ENCODE measurements at places on chromosomes 3 and 15. TPM values are rescaled to one million over a fixed set of nuclear protein-coding genes. Genes with fewer than 3 reads are reported as not detected.

The CDHR4 gene
- total RNA-seq = not detected

DNA sequence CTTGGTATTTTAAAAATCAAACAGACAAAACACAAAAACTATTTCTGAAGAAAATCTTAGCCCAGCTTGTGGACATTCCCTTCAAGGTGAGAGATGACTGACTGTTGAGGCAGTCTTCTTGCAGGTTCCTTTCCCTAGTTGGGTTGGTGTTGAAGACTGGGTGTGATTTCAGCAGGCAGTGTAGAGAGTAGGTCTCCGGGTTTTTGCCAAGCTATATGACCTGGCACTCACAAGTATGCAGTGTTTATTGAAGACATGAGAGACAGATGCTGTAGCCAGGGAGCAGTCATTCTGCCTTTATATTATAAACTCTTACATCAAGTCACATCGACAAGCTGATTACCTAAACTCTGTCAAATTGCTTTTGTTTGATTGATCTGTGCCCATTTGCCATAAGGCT, 17.5 kb downstream of the SENP8 start:
- no peak overlapping the region for H3K4me3 ChIP-seq
- no peaks in the 10 kb centered on the region for H3K27me3 ChIP-seq
- no peak for DNase-seq
- no peaks in the 10 kb centered on the region for H3K4me1 ChIP-seq
- no peak overlapping the region for H3K27ac ChIP-seq
- no peaks in the 10 kb centered on the region for H3K36me3 ChIP-seq

DNA sequence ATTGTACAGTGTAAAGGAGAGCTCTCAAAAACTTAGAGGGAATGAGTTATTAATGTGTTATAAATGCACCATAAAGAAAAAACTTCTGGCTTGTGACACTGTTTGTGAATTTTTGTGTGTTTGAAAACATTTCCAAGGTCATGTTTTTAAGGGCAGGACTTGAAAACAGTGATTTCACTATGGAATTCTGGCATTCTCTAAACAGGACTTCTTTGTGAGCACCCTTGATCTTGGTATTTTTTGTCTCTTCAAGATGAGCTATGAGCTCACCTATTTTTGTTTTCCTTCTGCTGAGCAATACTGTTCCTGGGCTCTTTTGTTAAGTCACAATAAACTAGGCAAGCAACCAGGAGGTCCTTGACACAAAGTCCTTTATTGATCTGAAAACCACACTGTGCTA, 284.4 kb downstream of the RBMS3 start:
- H3K27ac ChIP-seq = no peak overlapping the region
- no peak for DNase-seq
- H3K27me3 ChIP-seq = no peaks in the 10 kb centered on the region
- H3K4me3 ChIP-seq = no peak overlapping the region
- no peaks in the 10 kb centered on the region for H3K36me3 ChIP-seq

The RAD51 gene
- total RNA-seq = 5.0 TPM

DNA sequence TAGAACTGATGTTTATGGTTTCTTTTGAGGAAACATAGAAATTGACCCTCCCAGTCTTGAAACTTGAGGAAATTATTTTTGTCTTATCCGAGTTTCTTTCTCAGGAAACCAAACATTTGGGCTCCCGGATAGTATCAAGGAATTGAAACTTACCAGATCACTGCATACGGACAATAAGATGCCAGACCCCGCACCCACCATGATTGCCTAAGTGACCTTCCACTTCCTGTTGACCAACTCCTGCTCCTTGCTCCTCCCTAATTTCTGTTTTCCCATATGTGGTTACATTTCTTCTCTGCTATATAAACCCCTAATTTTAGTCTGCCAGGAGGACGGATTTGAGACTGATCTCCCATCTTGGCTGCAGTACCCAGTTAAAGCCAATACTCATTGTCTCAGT, 118.4 kb upstream of the TPRG1 start:
- no peaks in the 10 kb centered on the region for H3K27me3 ChIP-seq
- H3K4me1 ChIP-seq = peaks cover 4% of the 10 kb centered on the region
- DNase-seq = no peak
- H3K36me3 ChIP-seq = no peaks in the 10 kb centered on the region

DNA sequence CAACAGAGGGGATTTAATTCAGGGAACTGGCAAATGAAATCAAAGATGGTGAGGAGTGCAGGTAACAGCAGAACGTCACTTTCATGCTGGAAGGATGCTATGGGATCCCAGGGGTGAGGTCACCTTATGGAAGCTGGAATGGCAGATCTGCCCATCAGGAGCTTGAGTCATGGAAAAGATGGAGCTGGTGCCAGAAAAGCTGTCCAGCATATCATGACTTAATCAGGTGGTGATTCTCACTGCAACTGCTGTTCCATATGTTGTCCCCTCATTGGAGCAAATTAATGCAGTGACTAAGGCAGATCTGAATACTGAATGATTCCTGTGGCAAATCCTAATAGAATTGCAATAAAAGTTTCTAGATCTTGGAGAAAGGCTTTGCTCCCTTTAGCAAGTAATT, 38.4 kb downstream of the HHLA2 start:
- H3K4me3 ChIP-seq = no peak overlapping the region
- no peak overlapping the region for H3K27ac ChIP-seq
- DNase-seq = no peak
- H3K27me3 ChIP-seq = no peaks in the 10 kb centered on the region
- no peaks in the 10 kb centered on the region for H3K4me1 ChIP-seq
- H3K36me3 ChIP-seq = no peaks in the 10 kb centered on the region

- no peak for DNase-seq
- no peak overlapping the region for H3K27ac ChIP-seq
- H3K4me3 ChIP-seq = no peak overlapping the region
- peaks cover 23% of the 10 kb centered on the region for H3K36me3 ChIP-seq
- H3K4me1 ChIP-seq = no peaks in the 10 kb centered on the region
- no peaks in the 10 kb centered on the region for H3K27me3 ChIP-seq
These were observed 10.0 kb downstream of the PLA2G4B start for GRCh38 chr15:41848631-41849030.

The BUB1B gene
- 0.75 TPM for total RNA-seq

- no peaks in the 10 kb centered on the region for H3K36me3 ChIP-seq
- no peaks in the 10 kb centered on the region for H3K4me1 ChIP-seq
- DNase-seq = no peak
These were observed 151.1 kb downstream of the ADAMTS17 start for GRCh38 chr15:100190675-100191074.

The POLQ gene
- total RNA-seq = 0.66 TPM

DNA sequence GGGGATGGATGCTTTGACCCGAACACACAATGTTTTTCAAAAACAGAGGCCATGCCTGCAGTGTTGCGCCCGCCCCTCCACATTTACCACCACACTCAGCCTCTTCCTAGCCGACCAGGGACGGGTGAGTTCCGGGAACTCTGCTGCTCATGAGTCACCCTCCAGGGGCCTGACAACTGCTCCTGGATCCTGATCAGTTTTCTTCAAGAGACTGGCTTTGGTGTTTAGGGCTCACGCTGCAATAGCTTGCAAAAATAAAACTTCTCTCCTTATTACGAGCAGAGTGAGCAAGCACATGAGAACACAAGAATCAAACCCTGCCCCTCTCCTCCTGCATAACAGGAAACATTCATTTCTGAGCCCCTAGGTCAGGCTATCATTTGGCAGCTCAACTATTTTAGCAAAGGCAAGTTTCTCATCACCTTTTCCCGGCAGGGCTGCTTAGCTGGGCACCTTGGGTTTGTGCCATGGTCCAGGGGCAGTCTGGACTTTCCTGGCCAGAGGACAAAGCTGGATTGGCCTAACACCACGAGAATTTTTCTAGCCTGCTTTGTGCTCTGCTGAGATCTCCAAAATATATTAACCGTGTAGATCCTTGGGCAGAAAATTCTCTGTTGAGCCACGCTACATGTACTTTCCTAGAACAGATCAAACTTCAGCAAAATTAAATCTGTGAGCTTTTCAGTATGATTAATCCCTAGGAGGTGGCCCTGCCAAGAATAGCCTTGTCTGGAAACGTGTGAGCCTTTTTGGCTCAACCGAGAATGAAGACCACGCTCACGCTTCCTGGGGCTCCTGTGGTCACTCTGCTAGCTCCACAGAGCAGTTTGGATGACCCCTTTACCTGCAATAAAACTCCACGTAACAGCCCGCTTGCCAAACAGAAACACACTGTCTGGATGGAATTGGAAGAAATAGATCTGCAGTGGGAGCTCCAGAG, 52.7 kb upstream of the SPATA12 start:
- H3K4me1 ChIP-seq = no peaks in the 10 kb centered on the region
- H3K4me3 ChIP-seq = no peak overlapping the region
- H3K36me3 ChIP-seq = no peaks in the 10 kb centered on the region
- H3K27me3 ChIP-seq = no peaks in the 10 kb centered on the region
- DNase-seq = no peak

DNA sequence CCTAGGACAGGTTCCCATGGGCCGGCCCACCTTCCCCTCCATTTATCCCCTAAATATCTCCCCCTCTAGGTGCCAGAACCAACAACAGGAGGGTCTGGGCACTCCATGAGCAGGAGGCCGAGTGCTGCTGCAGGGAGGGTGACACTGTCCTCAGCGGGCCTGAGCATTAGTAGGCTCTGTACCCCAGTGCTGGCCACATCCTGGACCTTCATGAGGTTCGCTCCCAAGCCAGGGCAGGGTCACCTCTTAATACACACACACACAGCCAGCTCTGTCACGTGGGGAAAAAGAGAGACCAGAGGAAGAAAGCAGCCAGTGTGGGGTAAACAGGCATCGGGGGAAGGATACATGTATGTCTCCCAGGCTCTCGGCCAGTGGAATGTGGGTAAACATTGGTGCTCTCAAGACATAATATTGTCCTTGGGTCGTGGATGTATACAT, 27.9 kb upstream of the SEMA3F start:
- no peak overlapping the region for H3K4me3 ChIP-seq
- DNase-seq = no peak
- H3K27me3 ChIP-seq = no peaks in the 10 kb centered on the region

GRCh38 chr15:89769366-89769765, 6.8 kb upstream of the MESP2 start:
- no peak overlapping the region for H3K4me3 ChIP-seq
- DNase-seq = no peak
- H3K4me1 ChIP-seq = no peaks in the 10 kb centered on the region

GRCh38 chr15:92971713-92972112, 71.6 kb downstream of the CHD2 start:
- no peaks in the 10 kb centered on the region for H3K27me3 ChIP-seq
- peaks cover 92% of the 10 kb centered on the region for H3K36me3 ChIP-seq
- H3K27ac ChIP-seq = no peak overlapping the region
- no peak overlapping the region for H3K4me3 ChIP-seq
- DNase-seq = no peak

DNA sequence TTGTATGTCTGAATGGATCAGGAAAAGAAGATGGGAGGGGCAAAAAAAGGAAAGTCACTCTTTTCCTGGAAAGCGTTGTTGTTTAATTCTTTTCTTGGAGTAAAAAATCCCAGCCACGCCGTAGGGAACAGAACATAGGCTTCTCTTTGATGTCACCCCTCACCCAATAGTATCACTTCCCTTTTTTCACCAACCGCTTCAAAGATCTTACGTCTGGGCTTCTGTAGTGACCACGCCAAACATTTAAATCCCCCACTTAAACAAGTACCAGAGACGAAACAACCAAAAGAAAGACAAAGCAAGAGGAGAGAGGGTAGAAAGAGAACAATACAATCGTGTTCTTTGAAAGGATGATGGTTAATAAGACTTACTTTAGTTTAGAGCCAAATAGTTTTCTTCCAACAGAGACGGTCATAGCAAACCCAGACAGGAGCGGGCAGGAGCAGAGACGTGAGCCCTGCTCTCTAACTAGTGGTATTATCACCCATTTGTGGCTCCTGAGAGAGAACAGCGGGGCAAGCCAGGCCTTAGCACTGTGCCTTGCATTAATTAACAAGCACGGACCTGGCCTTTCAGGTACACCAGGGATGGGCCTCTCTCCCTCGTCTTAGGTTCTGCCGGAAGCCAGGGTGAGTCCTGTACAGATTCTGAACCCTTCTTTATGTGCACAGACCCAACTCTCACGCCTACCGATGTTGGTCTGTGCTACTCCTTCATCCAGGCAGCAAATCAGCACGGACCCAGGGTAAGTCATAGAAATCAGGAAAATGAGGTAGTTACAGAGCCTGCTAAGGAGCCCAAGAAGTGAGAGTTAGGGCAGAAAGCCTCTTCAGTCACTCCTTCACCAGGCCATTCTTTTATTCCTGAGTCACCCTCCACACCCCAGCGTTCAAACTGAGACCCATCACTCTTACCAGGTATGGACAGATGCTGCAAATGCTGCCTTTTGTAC, 28.2 kb upstream of the BCL6 start:
- H3K36me3 ChIP-seq = no peaks in the 10 kb centered on the region
- H3K27me3 ChIP-seq = no peaks in the 10 kb centered on the region
- H3K4me3 ChIP-seq = no peak overlapping the region
- H3K27ac ChIP-seq = peak overlapping the region; percentile 33
- no peak for DNase-seq

DNA sequence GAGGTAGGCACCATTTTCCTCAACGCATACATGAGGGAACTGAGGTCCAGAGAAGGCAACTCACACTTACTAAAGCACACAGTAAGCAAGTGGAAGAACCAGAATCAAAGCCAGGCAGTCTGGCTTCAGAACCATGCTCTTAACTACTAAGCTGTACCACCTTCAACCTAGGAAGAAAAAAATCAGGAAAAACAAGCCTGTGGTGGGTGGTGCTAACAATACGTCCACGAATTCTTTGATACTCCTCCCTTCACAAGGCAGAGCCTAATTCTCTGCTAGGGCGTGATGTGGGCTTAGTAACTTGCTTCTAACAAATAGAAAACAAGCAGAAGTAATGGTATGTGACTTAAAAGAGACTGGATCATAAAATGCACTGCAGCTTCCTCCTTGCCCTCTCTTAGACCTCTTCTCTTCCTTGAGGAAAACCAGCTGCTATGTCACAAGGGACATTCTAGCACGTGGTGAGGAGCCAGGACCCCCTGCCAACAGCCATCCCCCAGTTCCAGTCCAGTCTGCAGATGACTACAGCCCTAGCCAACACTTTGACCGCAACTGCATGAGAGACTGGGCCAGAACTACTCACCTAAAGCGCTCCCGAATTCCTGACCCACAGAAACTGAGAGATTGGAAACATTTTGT, 36.9 kb downstream of the HACD2 start:
- H3K4me3 ChIP-seq = no peak overlapping the region
- no peaks in the 10 kb centered on the region for H3K27me3 ChIP-seq
- no peaks in the 10 kb centered on the region for H3K4me1 ChIP-seq
- peaks cover 11% of the 10 kb centered on the region for H3K36me3 ChIP-seq
- no peak for DNase-seq
- no peak overlapping the region for H3K27ac ChIP-seq

DNA sequence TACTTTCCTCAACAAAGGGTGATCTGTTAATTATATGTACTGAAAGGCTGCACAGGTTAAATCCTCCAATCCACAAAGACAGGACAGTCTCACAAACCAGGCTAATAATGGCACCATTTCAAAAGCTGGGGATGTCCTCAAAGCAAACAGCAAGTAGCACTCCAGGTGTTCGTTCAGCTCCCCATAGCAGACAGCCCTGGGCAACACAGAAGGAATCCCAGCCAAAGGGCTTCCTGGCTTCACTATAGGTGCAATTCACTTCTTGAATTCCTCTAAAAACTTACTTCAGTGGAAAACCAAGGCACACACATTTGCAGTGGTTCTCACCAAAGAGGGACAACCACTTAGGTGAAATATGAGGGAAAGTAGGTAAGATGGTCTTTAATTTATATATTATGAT, 166.7 kb downstream of the CTNNB1 start:
- H3K27ac ChIP-seq = no peak overlapping the region
- no peaks in the 10 kb centered on the region for H3K36me3 ChIP-seq
- no peak for DNase-seq
- H3K4me3 ChIP-seq = no peak overlapping the region
- no peaks in the 10 kb centered on the region for H3K4me1 ChIP-seq

The LDHAL6B gene
- total RNA-seq = not detected

Measured in natural killer cell (primary cell).